ENCODE measurements at places on chromosomes 11 and 22. TPM values are rescaled to one million over a fixed set of nuclear protein-coding genes. Genes with fewer than 3 reads are reported as not detected.

Gene PGAP2
- total RNA-seq = 12.9 TPM

Gene SLC35C1
- total RNA-seq = 17.7 TPM

Gene YIF1A
- 195 TPM for total RNA-seq

Gene TRIM49C
- total RNA-seq = not detected

Gene PKP3
- total RNA-seq = 0.56 TPM

Gene AIFM3
- total RNA-seq = 0.56 TPM

Gene SLC39A13
- total RNA-seq = 106 TPM

Gene FOLR3
- total RNA-seq = 3.4 TPM

Gene FGF4
- not detected for total RNA-seq

Gene C11orf91
- total RNA-seq = 0.17 TPM

Gene RCOR2
- 5.8 TPM for total RNA-seq

Gene ZP1
- 0.98 TPM for total RNA-seq

Gene PKDREJ
- under 0.01 TPM for total RNA-seq

Gene PRG3
- not detected for total RNA-seq

Gene OR8G1
- not detected for total RNA-seq

Gene KRTAP5-5
- total RNA-seq = not detected

Gene MUC5B
- not detected for total RNA-seq

Gene NRIP3
- total RNA-seq = 6.8 TPM

Gene DENND6B
- 3.3 TPM for total RNA-seq

Gene GUCY1A2
- 0.10 TPM for total RNA-seq

Gene NFAM1
- total RNA-seq = 0.07 TPM

Gene ANO9
- total RNA-seq = not detected

Gene INS
- not detected for total RNA-seq

Gene FAM83F
- under 0.01 TPM for total RNA-seq

Gene CCDC88B
- 1.2 TPM for total RNA-seq

Gene P2RY2
- 0.92 TPM for total RNA-seq

Gene OR2AG1
- not detected for total RNA-seq

Gene ACR
- total RNA-seq = not detected

All from smooth muscle cell of the pulmonary artery (primary cell).